Stimulated activated CD8-positive, alpha-beta memory T cell treated with anti-CD3 and anti-CD28 coated beads, Interleukin-4, amount 100 ng/mL, for 4 hours (primary cell): ENCODE measurements at places on chromosomes 4 and X.

DNA sequence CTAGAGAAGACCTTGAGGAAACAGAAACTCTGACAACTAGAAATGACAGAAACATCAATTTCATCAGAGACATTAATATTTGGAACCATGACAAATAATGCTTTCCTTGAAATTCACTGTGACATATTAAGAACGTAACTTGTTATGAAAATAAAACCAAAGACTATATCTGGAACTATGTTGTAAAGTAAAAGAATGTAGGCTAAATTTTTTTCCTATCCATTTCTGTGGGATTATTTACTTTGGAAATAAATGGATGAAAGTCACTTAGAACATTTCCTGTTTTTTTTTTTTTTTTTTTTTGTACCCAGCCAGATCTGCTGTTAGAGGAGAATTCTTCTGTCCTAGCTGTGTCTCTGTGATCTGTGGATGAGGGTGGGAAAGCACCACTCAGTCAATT lies 255.9 kb downstream of the SPRY1 start:
- DNase-seq = no peak

- no peak for DNase-seq
Measured at GRCh38 chr4:41410049-41410448, 127.9 kb upstream of the LIMCH1 start.

DNA sequence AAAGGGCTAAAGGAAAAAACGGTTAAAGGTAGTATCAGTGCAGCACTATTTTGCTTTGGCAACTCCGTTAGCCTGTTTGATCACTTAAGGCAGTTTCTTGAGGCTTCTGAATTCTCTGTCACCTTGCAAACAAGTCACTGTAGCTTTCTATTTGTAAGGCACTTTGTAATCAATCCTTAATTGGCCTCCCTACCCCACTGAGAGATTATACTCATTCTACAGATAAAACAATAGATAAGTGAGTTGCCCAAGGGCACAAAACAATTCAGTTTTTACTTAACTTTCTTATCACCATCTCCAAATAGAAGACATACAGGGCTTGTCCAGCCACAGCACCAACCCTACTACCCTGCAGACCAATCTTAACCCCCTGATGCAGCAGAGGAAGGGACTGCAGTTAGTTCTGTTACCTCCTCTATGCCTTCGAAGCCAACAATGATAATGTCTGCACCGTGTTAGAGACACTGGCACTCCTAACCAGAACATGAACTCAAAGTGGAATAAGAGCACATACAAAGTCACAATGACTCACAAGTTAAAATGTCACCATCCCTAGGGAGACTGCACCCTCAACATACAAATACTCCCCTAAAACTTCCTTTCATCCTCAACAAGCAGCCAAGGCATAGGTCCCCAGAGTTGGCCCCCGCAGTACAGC lies 1.7 kb downstream of the TMEM185A start:
- no peak for DNase-seq

DNA sequence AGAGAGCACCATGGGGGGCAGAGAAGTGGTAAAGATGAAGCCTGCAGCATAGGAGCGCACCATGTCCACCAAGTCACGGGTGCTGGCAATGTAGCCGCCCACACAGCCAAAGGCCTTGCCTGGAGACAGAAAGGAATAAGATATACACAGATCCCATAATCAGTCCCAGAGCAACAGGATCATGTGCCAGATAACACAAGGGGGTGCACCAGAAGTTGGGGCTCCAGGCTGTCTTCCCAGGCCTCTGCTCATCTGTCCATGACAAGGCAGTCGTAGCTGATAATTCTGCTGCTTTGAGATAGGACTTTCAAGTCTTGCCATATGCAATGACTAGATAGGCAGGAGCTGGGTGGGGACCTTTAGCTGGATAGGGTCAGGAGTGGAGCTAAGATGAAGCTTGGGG lies 14.7 kb downstream of the APEX2 start:
- DNase-seq = no peak

- no peak for DNase-seq
Measured at GRCh38 chr4:48173056-48173991, 39.3 kb upstream of the TXK start.

DNA sequence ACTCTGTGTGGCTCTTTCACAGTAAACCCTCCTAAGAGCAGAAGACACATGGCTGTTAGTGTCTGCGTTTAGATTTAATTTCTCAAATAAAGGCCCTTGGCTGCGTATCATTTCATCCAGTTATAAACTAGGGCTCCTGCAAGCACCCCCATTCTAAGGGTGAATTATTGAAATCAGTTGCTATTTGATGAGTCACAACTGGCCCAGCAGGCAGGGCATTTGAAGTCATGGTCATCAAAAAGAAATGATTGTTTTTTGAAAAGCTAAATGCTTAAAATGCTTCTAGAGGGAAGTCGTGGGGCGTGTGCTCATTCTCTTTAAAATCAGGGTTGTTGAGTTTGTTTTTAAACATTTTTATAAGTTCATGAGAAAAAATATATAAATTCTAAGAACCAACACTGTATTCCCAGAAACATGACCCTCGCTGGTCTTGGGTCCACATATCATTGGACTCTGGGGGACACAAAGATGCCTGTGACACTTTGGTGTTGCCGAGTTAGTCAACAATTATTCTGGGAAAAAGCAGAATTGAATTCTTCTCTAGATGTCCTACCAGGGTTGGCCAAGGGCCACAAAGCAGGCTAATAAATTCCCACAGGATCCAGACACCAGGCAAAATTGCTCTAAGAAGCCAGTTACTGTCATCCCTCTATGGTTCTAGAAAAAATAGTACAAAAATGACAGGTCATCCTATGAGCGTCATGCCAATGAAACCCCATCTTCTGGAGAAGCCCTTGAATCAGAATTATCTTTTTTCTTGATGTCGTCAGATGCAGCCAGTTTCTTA lies 99.5 kb upstream of the MYOZ2 start:
- DNase-seq = no peak

DNA sequence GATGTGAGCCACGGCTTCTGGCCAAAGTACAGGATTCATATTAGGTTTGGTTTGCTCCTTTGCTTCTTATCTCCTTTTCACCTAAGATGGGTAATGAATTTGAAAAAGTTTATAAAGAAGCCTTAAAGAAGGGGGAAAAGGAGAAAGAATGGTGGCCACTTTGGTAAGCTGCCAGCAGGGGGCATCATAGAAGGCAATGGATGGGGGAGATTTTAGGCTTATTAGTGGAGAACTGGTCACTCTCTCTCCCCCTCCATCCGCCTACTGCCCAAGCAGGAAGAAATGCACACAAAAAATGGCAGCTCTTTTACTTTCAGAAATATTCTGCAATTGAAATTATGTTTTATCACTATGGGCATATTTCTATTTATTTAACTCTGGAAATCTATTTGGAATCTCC lies 32.0 kb downstream of the SPARCL1 start:
- no peak for DNase-seq

- DNase-seq = no peak
Measured at GRCh38 chrX:31291131-31291530, 219.3 kb upstream of the FTHL17 start.

GRCh38 chr4:2362266-2363055 lies 56.0 kb downstream of the ZFYVE28 start:
- DNase-seq = no peak

DNA sequence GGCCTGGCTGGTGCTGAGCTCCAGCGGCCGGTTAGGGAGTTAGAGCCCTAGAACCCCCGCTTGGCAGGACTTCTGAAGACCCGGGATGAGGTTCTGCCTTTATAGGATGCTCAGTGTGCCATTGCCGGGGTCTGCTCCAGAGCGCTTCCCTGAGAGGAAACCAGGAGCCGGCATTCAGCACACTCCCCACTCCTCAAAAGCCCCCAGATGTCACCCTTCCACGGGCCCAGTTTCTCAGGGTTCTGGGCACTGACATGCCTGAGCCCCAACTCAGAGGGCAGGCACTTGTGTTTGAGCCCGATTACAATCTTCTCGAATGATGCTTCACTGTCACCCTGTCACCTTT lies 6.5 kb downstream of the NKX3-2 start:
- DNase-seq = no peak

DNA sequence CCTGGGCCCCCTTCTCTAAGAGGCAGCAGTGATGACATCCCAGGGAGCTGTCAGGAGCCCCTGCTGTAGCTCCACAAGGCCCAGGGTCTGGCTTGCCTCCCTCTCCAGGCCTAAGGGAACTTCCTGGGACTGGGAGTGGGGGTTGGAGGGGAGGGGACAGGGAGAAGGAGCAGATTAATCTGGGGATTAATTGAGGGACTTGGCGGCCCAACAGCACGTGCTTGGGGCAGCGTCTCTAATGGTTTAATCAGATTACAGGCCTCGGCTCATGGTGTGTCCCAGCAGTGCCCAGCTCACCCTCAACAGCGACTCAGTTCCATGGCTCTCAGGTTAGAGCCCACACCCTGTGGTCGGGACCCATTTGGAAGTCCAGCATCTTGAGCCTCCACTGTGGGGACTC lies 47.9 kb downstream of the EFNB1 start:
- no peak for DNase-seq

GRCh38 chrX:13074297-13075262 lies 30.2 kb upstream of the FAM9C start:
- no peak for DNase-seq

DNA sequence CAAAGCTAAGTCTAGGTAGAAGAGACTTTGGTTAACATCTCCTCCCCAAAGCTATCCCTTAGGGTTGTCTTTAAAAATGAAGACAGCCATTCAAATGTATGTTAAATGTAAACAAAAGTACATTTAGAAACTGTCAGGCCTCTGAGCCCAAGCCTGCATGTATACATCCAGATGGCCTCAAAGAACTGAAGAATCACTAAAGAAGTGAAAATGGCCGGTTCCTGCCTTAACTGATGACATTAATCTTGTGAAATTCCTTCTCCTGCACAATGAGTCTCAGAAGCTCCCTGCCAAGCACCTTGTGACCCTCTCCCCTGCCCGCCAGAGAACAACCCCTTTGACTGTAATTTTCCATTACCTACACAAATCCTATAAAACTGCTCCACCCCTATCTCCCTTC lies 377.9 kb downstream of the FAM133A start:
- DNase-seq = no peak

DNA sequence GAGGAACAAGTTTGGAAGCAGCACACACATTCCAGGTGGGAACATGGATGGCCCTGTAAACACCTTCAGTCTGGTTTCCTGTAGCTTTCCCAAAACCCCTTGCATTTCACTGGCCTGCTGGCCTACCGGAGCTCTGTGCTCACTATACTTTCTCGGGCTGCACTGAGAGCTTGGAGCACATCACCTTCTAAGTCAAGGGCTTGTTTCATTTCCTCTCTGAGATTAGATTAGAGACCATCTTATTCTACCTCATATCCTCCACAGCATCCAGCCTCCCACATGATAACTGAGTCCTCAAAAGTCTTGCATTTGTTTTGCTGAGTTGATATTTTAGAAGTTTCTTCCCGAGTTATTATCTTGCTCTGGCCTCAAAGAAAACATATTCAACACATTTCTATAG lies 147.7 kb downstream of the RASL11B start:
- DNase-seq = no peak

GRCh38 chr4:63817196-63817865 lies 591.9 kb downstream of the TECRL start:
- DNase-seq = no peak

DNA sequence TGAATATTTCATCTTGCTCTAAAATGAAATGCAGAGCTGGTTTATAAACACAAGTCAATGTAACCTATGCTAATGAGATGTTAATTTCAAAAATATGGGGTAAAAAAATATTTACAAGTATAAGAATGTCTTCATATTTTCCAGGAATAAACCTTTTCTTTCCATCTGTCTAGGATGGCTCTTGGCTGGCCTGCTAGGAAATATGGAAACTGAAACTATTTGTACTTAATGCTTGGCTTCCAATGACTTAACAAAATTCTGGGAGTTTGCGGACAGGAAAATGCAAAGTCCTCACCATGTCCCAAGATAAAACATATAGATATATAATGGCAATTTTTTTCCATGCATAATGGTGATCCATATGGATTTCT lies 168.1 kb downstream of the SCFD2 start:
- DNase-seq = no peak

DNA sequence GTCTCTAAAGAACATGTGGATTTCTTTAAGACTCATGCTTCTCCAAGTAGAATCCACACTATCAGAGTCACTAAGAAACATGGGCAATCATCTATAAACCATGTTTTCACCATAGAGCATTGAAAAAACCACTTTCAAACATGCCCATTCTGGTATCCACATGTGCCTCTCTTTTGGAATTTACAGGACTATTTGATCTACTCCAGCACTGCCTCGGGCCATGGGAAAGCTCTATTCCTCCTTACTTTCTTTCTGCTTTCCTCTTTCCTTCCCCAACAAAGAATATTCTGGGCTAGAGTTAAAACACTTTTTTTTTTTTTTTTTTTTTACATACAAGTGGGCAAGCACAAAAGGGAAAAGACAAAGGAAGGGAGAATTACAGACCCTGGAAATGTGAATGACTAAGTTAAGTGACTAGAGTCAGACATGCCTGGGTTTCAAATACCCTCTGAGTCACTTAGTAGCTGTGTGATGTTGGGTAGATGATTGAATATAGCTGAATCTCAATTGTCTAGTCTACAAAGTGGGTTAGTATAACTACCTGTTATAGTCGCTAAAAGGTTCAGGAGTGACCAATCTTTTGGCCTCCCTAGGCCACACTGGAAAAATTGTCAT lies 847.7 kb upstream of the INTU start:
- DNase-seq = no peak

DNA sequence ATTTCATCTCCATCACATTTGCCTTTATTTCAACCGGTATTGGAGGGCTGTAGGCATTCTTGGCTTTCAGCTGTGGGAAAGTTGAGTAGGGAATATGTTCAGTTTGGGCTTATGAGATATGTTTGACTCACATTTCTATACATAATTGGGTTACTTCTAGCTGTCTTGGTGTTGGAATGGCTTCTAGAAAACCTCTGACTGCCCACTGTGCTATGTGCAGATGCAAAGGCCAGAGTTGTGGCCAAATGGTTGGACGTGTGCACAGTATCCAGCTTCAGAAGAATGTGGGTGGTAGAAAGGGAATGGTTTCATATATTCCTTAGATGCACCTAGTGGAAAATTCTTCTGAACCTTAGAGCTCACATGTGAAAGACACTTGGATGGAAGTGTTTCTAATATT lies 92.6 kb upstream of the H2AZ1 start:
- DNase-seq = no peak

- DNase-seq = no peak
Measured at GRCh38 chr4:36067116-36067515, 177.2 kb downstream of the ARAP2 start.

DNA sequence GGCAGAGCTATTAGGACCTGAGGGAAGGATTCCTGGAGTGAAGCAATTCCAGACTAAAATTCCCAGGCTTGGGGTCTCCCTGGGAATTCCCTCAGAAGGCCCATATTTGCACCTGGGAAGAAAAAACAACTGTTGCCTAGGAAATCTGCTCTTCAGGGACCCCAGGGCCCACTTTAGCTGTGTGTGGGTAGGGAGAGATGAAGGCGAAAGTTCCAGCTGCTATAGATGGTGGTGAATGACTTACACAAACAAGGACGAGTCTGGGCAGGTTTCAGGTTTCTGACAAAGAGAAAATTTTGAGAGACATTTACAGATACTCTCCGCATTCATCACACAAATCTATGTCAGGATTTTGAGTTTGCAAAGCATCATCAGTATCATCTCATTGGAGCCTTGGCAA lies 126.1 kb downstream of the GPC3 start:
- DNase-seq = no peak
